Activated CD8-positive, alpha-beta memory T cell treated with anti-CD3 and anti-CD28 coated beads, Interleukin-2, amount 50 U/mL, for 48 hours (primary cell): ENCODE measurements at places on chromosomes 1 and 21.

GRCh38 chr1:224735159-224735558, 119.0 kb downstream of the CNIH3 start:
- DNase-seq, result no peak

DNA sequence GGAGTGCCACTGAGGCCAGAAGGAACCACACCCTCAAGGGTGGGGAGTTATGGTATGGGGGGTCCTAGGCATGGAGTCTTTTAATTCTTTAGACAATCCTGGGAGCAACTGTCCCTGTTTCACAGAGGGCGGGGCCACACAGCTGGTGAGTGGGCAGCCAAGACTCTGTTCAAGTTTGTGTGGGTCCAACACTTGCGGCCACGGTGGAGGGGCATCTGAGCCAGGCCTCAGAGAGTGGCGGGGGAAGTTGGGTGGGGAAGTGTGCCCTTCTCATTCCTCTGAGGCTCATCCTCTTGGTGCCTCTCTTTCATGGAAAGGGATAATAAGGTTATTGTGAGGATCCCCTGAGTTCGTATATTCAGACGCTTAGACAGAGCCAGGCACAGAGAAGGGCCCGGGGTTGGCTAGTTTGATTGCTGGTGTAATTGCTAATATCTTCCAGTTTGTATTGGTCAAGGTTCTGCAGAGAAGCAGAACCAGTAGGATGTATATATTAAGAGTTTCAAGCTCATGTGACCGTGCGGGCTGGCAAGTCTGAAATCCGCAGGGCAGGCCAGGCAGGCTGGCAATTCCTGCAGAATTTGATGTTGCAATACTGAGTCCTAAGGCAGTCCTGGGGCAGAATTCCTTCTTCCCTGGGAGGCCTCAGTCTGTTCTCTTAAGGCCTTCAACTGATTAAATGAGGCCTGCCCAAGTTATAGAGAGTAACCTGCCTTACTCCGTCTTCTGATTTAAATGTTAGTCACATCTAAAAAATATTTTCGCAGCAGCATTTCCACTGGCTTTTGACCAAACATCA, 15.9 kb downstream of the PCSK9 start:
- DNase-seq, result no peak

DNA sequence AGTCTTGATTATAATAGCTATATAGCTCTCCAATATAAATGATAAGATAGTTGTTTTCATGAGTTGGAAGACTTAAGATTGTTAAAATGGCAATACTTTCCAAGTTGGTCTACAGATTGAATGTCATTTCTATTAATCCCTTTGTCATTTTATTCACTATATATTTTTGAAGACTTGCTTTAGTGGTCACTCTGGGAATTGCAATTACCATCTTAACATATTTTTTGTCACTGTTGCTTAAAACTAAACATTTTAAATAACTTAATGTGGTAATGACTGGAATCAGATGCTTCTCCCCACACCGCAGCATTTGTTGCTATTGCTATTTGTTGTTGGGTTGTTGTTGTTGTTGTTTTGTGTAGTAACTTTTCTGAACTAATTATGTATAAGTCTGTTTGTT, 1592.9 kb downstream of the MRPL39 start:
- DNase-seq, result no peak

DNA sequence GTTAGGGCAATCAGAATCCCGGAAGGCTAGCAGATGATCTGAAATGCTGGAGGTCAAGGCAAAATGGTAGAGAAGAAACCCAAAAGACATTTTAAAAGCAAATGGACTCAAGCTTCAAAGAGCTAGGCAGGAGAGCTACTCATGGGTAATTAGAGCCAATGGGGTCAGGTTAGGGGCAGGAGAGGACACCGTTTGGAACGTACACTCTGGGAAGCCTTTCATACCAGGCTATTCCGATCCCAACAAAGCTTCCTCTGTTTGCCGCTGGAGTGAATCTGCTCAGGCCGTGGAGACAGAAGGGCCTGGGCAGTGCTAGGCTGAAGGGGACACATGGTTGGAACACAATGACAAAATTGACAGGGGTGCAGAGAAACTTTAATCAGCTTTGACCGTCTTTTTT, 346.6 kb downstream of the RPS6KC1 start:
- no peak for DNase-seq

GRCh38 chr1:11428789-11429188, 50.2 kb upstream of the DISP3 start:
- DNase-seq, result no peak

GRCh38 chr1:202639500-202639899, 70.8 kb downstream of the SYT2 start:
- no peak for DNase-seq
